NCI-H2081 (cell line): ENCODE measurements at places on chromosomes 3 and 15.

DNA sequence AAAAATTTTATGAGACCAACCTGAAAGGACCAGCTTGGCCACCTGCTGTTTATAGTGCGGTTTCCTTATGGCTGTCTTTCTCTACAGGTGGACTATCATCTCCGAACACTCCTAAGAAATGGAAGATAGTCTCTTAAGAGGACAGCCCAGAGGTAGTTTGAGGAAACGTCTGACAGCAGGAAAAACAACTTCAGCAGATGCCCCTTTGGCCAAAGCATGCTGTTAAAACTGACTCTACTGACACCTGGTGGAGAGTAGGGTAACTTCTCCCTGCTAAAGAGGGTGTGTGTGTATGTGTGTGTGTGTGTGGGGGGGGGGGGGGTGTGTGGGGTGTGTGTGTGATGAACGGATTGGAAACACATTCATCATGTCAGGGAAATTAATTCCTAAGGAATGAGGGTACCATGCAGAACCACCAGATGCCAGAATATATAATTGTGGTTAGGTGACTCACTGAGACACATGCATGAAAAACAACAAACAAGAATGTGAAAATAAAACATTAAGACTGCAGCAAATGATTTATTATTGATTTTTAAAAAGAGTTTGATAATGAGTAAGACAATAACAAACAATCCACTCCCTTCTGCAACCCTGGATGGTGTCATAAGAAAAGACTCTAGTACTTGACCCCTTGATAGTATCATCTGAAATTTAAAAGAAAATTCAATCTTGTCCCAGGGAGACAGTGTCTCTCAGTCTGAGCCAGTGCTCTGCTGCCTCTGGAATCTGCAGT is 256.5 kb downstream of the THRB start:
- DNase-seq, result peak; percentile 30

DNA sequence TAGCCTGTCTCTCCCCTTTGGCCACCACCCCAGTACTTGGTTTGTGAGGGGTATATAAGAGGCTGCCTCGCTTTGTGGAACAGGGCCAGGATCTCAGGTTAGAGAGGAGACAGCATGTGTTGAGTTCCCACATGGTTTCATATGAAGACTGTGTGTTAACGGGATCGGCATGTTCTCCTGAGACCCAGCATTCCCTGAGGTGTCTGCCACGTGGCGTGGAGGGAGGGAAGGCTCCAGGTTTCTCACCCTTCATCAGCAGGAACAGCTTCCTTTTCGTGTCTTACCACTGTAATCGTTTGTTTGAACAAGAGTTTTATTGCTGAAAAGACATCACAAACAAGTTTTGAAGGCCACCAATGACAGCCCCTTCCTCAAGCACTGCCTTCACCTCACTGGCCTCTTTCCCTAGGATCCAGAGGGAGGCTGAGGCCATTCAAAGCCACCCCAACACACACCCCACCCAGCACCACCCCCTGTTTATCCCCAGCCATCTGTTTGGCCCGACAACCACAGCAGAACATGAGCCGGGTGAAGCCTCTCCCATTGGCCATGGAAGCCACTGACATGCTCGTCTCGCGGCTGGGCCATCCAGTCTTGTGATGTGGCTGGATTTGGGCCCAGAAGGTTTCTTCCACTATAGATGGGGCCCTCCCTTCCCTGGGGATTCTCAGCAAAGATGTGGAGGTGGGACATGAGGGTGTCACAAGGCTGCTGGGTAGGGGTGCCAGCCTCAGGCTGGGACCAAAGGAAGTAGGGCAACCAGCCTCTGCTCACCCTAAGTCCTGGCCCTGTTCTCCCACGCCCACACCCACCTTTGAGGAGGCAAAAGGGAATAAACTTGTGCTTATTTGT is 10.0 kb downstream of the BHLHE40 start:
- no peak for DNase-seq

- DNase-seq, result no peak
Measured at GRCh38 chr3:189232790-189233189, 61.0 kb downstream of the TPRG1 start.

- DNase-seq, result peak; percentile 30
Measured at GRCh38 chr15:35740761-35741160, 194.8 kb upstream of the DPH6 start.

DNA sequence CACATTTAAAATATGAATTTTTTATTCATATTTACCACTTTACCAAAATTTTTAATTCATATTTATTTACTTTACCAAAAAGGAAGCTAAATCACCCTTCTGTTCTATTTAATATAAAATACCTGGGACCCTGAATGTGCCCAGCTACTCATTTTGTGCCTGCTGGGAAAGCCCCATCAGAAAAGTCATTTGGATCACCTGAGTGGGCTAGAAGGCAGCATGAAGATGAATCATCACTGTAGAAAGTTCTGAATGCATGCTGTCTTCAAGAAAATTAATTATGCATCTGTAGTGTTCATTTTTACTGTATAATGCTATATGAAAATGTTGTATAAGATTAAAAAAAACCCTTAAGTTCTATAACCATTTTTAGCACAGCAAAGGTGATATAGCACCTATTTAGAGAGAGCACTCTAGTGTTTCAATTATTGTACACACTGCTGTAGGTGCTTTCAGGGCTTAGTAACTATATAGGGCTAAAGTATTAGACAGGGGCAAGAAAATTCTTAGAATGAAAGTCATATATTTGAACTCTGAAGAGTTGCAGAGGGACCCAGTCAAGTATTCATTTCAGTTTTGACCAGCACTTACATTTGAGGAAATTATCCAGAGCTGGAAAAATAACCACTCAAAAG is 175.1 kb downstream of the NFKBIZ start:
- no peak for DNase-seq

GRCh38 chr15:88987591-88987933 is 74.4 kb upstream of the MFGE8 start:
- no peak for DNase-seq

DNA sequence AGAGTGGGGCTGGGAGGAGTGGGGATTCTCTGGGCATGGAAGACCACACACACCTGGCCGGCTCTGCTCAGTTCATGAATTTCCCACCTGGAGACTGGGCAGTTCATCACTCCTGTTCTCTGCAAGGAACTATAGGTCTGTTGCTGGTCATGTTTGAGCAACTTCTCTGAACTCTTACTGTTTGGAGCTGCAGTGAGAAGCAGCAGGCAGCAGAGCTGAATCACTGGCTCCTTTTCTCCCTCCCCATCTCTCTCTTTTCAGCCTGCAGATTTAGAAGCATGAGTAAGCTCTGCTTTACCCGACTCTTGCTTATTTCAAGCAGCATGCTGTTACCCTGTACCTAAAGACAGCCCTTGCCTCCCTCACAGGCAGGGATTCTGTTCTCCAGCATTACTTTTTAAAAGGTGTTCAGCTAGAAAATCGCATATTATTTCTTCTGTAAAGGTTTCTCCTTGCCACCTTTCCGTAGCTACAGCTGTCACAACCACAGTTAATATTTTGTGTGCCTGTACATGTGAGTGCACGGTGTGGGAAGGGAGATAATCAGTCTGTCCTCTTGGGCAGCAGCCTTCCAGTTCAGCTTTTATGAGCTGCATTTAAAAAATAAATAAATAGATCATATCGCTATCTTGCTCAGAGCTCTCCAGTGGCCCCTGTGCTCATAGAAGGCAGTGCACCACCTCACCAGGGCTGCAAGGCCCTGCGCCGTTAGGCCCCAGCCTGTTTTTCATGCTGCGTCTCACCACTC is 131.6 kb downstream of the CHCHD6 start:
- DNase-seq, result peak; percentile 30

DNA sequence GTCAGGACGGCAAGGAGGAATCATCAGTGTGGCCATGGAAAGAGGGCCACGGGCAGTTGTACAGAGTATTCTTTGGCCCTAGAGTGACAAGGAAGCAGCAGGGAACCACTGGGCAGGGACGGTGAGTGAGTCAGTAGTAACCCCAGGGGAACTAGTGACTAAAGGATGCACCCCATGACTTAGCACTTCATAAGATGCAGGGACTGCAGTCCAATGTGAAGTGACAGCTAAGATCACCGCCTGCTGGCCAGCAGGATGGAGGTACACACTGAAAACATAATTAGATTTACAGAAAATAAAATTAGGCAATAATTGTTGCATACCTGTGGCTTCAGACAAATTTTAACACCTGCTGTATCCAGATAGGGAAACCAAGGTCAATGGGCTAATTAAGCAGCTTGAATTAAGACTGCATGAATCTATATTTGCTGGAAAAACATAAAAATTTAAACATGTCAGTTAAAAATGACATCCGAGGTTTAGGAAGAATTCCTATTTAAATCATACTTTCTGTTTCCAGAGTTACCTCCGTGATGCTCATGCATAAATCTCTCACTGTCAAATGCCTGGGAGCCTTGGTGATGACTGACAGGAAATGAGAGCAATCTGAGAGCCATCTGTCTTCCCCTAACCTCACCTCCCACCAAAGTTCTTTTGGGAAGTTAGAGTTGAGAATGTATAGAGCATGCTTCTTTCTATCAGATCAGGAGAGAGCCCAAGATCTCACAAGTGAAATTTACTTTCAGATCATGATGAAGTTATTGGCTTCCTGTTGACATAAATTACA is 56.5 kb downstream of the DCLK3 start:
- peak; percentile 29 for DNase-seq

- DNase-seq, result no peak
Measured at GRCh38 chr3:107973152-107973551, 117.7 kb downstream of the CD47 start.

DNA sequence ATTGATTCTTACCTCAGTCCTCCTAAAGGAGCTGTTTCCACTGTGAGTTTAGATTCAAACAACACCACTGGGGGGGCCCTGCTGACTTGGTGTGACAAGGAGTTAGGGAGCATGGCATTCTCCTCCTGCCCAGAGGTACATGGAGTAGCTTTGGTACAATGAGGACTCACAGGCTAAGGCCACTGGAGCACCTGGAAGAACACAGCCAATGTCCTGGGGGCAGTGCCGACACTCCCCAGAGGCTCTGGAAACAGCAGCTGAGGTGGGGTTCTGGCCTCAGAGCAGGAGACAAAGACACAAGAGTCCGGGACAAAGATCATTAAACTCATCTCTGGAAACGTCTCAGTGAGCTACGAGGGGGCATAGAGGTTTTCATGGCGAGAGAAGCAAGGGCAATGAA is 69.7 kb upstream of the POMGNT2 start:
- DNase-seq, result no peak

- no peak for DNase-seq
Measured at GRCh38 chr3:193945143-193945542, 190.8 kb upstream of the HES1 start.

- DNase-seq, result no peak
Measured at GRCh38 chr15:36323615-36324014, 255.8 kb upstream of the CDIN1 start.

GRCh38 chr3:59820352-59820934 is 770.6 kb upstream of the CFAP20DC start:
- DNase-seq, result no peak

- DNase-seq, result no peak
Measured at GRCh38 chr15:60905587-60905986, 323.5 kb downstream of the RORA start.

DNA sequence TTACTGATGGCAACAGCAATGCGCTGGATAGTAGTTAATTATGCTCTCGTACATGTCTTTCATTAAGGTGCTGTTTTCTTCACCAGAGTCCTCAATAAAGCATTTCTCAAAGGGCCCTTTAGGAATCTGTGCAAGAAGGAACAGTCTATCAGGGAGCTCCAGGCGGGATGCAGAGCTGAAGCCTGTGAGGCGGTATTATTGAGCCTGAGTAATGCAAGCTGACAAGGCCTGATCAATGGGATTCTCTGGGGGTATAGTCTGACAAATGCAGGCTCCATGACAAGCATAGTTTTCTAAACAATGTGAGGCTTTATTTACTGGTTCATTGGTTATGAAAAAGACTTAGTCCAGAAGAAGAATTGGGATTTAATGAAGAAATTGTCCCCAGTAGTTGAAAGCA is 530.9 kb upstream of the CBLB start:
- DNase-seq, result no peak

DNA sequence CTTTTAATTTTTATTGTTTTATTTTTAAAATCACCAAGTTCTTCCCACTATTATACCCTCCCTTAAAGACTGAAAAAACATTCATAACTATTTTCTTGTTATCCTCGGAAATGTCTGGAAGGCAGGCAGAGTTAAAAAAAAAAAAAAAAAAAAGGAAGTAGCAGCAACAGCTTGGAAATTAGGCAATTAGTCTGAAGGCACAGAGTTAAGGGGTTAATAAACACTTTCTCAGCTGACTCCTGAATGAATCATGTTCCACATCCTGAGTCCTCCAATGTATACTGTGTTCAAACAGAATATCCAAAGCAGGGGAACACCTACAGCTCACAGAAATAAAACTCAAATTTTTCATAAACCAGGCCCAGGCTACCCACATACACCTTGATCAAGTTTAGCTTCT is 5.8 kb downstream of the HEXA start:
- no peak for DNase-seq

DNA sequence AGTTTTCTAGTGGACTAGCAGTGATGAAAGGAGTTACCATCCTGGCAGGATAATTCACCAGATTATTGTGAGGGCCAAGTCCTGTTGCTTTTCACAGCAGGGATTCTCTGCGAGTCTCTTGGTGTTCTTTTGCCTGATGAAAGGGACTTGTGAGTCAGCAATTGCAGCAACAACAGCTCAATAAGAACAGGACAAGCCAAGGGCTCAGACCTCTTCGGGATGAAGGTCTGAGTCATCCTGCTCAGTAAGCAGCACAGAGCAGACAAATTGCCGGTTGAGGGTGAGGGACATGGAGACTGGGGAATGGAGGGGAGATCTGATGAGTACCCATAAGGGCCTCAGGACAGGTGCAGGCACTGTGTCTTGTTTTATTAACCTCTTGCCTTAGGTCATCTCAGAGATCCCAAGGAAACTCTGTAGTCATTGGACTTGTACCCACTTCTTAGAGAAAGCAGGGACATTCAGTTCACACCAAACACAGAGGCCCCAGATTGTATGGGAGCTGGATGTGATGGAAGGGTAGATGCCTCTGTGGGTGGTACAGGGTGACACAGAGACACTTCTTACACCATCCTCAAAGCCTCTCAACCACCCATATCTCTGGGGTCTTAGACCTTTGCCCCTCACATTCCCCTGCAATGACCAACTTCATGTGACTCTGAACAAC is 173.8 kb upstream of the TLE3 start:
- DNase-seq, result no peak
